Fibroblast of skin of abdomen (primary cell): ENCODE measurements at places on chromosomes 3 and 15.

DNA sequence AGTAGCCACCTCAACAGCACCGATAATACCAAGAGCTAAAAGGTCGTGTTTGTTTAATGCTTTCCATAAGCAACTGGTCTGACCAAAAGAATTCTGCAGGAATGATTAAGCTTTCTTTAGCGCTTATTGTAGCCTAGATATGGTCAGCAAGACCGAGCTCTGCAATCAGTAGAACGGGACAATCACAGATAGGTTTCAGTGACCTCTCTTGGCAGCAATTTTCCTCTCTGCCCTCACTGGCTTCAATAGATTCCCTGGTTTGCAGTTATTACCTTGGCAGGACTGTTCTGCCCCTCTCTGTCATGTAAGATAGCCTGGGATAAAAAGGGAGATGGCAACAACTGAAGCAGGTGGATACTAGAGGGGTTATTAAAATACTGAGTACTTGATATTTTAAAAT, 337.1 kb upstream of the NECTIN3 start:
- no peak for DNase-seq

- DNase-seq: peak; percentile 91
Observed at GRCh38 chr3:196650740-196651311, 11.3 kb downstream of the NRROS start.

DNA sequence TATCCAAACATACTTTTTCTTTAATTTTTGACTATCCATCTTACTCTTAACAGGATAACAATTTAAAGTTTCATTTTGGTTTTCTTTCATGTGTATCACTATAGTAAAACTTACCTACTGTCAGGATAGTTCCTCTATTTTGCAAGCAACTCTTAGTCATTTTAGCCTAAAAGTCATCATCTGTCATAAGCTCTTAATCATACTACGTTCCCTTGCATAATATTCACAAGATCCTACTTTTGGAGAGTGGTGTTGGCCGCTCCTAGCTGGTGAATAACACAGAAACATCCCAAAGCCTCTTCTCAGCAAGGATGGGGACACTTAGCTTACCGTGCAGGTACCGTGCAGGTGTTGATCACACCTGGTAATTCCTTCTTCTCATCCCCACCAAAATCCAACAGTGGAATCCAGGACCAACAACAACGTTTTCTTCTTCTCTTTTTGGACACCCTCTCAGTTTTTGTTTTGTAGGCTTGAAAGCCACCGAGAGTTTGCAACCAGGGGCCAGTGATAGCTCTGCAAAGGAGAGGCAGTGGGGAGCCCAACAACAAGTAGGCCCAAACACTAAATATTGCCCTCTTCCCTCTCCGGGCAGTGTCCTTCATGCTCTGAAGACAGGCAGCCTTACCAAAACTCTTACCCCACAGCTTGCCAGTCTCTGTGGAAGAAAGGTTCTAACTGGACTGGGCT, 433 bp downstream of the FILIP1L start:
- no peak for DNase-seq

GRCh38 chr3:10023587-10024310, 2.5 kb upstream of the FANCD2 start:
- DNase-seq: peak; percentile 77

DNA sequence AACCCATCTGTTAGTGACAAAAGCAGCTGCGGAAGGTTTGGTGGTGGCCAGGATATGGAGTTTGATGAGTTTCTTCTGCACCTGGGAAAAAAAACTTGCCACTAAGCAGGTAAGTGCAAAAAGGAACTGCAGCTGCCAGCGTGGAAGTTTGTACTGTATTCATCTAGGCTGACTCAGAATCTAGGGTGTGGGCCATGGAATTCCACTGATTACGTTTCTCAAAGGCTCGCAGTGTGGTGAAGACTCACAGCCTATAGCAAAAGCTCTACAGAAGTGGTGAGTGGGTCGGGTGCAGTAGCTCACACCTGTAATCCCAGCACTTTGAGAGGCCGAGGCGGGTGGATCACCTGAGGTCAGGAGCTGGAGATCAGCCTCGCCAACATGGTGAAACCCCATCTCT, 334.6 kb upstream of the GRM7 start:
- no peak for DNase-seq

DNA sequence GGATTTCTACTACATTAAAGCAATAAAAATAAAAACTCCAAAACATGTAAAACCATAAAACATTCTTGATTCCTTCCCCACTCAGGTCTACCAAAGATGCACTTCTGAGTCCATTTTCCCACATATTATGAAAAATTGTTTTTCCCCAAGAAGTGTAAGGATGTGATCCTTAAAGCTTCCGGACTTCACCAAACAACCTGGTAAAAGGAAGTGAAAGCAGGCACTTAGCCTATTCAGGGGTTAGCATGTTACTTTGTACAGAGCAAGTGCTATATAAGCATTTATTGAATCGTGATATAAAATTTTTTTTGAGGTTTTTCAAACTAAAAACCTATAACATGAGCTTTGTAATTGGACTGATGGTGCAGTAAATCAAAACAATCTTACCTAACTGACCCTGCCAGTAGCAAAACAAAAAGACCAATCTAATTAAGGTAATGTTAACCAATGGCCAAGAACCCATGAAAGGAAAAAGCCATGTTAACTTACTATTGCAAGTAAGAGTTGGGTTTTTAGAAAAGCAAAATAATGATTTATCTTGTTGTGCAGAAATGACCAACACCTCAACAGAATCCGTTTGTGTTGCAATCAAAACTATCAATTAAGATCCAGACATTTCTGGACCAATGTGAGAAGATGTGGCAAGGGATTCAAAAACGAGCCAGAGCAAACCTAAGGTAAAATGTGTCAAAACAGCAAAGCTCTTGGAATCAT, 1.8 kb downstream of the SETD2 start:
- no peak for DNase-seq

GRCh38 chr3:124298951-124299350, 307.0 kb upstream of the ROPN1 start:
- no peak for DNase-seq

GRCh38 chr15:98648654-98649471, 524 bp downstream of the IGF1R start:
- DNase-seq: peak; percentile 64

- peak; percentile 54 for DNase-seq
Observed at GRCh38 chr3:151589311-151589710, 128.4 kb upstream of the IGSF10 start.

DNA sequence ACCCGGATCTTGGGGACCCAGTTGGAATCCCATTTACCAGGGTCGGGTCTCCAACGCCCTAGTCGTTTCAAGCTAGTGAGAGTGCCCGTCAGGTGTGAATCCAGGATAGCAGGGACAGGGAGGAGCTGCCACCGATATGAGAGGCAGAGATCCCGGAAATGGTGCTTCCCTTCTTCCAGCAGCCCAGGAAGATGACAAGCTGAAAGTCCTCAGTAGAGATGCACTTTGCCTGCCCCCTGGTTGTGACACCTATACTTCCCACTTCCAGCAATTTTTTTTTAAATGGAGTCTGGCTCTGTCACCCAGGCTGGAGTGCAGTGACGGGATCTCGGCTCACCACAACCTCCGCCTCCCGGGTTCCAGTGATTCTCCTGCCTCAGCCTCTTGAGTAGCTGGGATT, 503.0 kb downstream of the NTRK3 start:
- no peak for DNase-seq
